ENCODE measurements at places on chromosomes 12 and 14.
A peak's percentile ranks its signal among the peaks of the same experiment; 100 is the strongest.

DNA sequence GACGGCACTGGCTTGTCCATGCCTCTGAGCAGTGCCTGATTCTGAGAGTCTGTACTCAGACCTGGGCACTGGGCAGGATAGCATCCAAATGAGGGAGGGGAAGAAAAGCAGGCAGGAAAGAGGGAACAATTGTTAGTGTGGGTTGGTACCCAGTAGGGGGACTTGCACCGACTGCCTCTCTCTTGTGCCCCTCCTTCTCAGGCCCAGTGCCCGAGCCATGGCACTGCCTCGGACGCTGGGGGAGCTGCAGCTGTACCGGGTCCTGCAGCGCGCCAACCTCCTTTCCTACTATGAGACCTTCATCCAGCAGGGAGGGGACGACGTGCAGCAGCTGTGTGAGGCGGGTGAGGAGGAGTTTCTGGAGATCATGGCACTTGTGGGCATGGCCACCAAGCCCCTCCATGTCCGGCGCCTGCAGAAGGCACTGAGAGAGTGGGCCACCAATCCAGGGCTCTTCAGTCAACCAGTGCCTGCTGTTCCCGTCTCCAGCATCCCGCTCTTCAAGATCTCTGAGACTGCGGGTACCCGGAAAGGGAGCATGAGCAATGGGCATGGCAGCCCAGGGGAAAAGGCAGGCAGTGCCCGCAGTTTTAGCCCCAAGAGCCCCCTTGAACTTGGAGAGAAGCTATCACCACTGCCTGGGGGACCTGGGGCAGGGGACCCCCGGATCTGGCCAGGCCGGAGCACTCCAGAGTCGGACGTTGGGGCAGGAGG, 2.2 kb downstream of the NAB2 start:
- DNase-seq: no peak

GRCh38 chr14:19918553-19919264, 1.7 kb upstream of the OR4K5 start:
- no peak for DNase-seq

DNA sequence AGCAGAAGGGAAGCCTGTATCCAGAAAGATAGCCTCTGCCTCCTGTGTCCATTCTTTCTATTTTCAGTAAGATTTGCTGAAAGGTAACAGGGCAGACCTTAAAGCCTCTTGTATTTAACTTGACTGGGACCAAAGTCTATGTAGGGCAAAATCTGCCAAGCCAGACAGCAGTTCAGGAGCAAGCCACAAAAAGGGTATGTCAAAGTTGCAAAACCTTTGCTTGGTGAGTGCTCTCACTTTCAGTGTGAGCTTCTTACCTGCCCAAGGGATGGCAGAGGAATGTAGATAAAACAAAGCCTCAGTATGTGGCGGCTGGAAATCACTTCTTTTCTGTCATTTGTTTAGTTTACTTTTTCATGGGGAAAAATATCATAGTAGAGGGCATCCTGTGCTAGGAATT, 63.1 kb downstream of the PLEKHG7 start:
- DNase-seq: no peak

DNA sequence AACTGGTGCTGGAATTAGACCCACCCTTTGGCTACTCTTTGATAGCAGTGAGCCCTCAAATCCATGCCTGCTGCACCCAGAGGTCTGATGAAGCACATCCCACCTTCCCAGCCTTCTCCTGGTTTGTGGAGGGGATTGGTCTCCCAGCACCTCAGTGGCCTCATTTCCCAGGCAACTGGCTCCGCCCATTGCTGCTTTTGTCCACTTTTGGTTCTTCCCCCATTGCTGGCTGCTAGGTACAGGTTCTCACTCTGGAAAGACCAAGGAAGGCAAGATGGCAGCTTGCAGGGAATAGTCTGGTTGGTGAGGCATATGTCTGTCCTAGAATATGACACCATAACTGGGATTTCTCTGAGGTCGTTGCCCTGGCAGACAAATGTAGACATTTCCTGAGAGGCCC, 10.2 kb upstream of the KRT5 start:
- DNase-seq: no peak

- no peak for DNase-seq
These were observed 27.8 kb upstream of the GPR132 start for GRCh38 chr14:105093038-105093430.

DNA sequence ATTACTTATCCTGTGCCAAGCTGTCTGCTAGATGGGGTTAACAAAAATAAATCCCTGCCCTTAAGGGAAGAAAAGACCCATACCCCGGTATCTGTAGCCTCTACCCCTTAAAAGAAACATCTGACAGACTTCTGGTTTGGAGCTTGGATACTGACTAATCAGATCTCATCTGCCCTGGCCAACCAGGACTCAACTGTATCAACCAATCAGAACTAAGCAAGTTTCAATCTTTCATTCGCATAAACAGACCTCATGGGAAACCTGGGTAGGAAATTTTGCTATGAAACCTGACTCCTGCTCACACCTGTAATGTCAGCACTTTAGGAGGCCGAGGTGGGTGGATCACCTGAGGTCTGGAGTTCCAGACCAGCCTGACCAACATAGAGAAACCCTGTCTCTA, 26.4 kb upstream of the PRMT8 start:
- no peak for DNase-seq

DNA sequence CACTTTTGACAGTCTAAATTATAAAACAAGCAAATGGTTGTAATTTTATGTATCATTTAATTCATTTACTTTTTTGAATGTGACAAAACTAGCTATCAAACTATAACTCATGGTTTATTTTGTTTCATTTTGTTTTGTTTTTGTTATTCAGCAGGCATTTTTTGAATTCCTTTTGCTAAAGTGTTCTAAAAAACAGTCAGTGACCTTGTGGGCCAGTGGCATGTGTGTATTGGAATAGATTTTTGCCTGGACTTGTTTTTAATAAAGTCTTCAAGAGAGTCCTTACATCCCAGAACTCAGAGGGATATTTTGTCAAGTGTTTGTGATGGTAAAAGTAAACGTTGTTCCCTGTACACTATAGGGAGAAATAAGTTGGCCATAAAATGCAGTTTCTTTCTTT, 369.7 kb upstream of the SYT1 start:
- DNase-seq: no peak

DNA sequence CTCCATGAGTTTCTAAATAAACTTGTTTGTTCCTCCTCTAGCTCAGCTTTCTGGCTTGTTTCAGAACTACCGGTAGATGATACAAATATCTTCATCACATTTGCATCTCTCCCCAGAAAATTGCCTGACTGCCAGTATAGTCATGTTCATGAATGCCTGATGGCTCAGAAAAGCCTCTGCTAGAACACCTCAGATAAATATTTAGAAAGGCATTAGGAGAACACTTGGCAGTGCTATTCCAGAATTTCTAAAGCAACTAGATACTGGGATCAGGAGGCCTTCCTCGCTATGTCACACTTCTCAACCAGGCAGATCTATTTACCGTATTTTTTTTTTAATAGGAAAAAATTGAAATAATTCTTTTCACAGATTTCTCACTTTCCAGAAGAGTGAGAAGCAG, 32.3 kb upstream of the KRAS start:
- no peak for DNase-seq

DNA sequence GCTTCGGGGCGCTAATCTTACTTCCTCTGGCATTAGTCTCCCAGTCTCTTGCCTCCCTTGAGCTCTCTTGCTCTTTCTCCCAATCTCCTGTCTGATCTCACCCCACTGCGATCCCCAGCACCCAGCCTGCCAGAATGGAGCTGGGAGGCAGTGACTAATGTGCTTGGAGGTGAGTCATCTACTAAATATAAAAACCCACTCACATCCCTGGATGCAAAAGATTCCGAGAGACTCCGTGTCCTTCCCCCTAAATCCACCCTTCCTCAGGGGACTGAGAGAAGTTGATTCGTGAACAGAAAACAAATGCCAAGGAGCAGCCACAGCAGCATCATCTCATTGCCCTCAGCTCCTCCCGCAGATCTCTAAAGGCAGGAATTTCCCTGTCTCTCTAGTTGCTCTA, 45.7 kb upstream of the KCNA5 start:
- no peak for DNase-seq

GRCh38 chr12:28053564-28053963, 81.0 kb upstream of the PTHLH start:
- no peak for DNase-seq

DNA sequence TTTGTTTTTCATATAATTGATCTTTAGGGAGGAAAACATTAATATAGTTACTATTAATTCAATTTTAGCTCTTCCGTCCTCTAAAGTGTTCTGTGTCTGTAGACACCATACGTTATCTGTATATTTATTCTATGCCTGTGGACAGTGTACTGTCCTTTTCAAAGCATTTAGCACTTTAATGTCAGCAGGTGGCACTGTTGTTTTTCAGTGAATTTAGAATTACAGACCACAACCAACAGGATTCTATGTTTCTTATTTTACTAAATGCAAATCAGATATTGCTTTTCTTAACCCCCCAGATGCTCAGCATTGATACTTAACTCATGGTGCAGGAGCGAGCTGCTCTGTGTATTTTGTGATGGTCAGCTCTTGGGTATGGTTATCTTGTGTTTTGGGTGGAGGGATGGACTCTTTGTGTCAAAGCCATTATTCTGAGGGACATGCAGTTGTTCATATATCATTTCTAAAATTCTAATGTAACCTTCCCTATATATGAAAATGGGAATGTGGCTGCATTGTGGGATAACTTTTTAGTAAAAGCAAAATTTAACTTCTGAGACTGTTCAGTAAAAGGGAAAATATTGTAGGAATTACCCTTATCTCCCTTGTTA, 65.2 kb downstream of the PAPOLA start:
- no peak for DNase-seq

- DNase-seq: no peak
These were observed 47.7 kb downstream of the NCOR2 start for GRCh38 chr12:124519746-124520145.

- no peak for DNase-seq
These were observed 57.2 kb upstream of the ATP2A2 start for GRCh38 chr12:110223777-110224378.

DNA sequence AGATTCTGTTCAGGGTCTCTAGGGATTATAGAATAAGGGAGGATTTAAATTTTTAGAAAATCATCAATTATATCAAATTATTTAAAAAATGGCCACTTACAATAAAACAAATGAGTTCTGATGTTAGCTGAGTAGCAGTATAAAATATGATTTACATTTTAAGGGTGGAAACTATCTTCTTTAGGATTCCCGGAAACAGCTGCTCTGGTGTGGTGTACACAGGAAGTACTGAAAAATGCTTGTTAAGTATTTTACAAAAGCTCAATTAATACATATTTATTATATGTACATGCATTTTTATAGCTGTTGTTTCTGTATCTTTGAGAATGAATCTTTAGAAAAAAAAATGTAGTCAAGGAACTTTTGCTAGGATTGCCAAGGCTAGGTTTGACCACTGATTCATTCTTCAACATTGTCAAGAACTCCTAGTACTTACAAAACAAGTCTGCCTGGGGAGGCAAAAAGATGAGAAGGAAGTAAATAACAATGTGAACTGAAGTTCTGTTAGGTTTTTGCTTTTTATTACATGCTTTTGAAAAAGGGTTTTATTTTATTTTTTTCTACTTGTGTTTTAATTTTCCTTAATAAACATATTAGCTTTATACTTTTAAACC, 48.0 kb downstream of the ARF6 start:
- no peak for DNase-seq

DNA sequence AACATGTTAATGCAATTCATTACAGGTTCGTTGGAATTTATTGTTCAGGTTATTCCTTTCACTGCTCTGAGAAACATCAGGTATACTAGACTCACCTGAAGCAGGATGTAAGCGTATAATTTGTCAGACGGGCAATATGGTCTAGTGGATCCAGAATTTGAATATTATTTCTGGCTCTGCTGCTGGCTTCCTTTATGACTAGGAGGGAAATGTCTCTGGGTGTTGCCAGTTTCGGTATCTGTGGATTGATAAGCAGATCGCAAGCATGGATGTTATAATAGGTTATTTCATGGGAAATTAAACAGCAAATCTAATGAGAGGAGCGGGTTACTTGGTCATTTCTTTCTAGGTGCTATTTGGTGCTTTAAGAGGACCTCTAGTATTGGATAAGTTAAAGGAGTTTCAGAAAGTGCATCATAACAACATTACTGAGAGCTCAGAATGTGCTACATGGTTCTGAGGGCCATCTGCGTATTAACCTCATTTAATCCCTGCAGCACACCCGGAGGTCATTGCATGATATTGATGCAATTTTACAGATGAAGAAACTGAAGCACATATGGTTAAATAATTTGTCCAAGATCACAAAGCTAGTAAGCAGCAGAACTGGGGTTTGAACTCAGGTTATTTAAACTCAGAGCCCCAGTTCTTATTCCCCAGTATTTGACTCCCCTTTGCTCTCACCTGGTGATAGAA, 47.3 kb upstream of the BCAT1 start:
- DNase-seq: no peak

DNA sequence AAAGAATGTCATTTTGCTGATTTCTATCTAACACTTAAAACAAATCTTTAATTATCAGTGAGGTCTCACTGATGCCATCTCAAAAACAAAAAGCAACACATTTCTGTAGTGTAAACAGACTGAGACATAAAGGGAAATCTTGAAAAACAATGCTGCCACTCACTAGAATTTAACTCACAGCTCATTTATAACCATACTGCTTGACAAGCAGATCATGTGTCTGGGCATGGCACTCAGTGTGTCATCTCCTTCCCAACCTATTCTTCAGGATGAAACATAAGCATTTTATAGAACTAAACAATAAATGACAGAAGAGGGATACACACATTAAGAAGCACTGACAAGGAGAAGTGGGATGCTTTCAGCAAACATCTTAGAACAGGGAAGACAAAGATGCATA, 22.4 kb downstream of the ATF7 start:
- no peak for DNase-seq

DNA sequence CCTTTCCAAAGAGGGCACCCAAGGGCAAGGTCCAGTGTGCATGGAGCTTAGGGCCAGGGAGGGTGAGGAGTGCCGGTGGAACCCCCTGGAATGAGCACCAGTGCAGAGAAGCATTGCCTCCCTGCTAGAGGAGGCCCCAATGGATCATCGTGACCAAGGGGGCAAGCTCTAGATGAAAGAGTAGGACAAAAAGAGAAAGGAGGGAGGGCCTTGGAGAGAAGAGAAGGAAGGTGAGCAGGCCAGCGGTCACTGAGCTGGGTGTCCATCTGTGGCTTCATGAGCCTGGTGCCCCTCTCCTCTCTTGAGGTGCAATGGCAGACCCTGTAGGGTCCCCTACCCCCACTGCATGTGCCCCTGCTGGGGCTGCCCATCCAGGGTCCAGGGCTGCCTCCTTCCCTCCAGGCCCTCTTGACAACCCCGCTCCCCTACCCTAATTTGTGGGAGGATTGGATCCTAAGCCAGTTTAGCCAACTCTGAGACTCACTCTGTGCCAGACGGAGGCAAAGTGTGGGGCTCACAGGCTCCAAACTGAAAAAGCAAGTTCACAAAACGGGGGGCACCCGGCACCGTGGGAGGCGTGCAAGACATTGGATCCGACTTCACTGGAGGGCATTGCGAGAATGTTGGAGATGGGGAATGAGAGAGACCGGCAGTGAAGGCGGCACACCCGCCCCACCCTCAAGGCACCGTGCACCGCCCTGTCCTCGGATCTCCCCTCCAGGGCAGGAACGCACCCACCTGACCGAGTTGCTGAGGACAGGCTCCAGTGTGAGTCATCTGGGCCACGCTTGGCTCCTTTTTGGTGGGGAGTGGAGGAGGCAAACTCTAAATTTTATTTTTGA, 207.5 kb downstream of the KIF26A start:
- no peak for DNase-seq

- no peak for DNase-seq
These were observed 156.3 kb downstream of the NTF3 start for GRCh38 chr12:5588176-5588575.

- DNase-seq: peak; percentile 85
These were observed at the start of gene CACNB3 for GRCh38 chr12:48817873-48818830. Gene CACNB3, plus strand, starts transcription at chr12:48818496. Its CDS starts 434 bp downstream, at chr12:48818930.
